Activated CD4-positive, alpha-beta T cell treated with anti-CD3 and anti-CD28 coated beads for 4 hours (primary cell): ENCODE measurements at places on chromosomes 1 and 21.

GRCh38 chr1:200224315-200224714 is 185.5 kb downstream of the ZNF281 start:
- no peak for DNase-seq

GRCh38 chr1:52842643-52843310 is at the start of gene ZYG11A:
Gene ZYG11A, plus strand, starts transcription at chr1:52842760. Its CDS starts 124 bp downstream, at chr1:52842884.
- DNase-seq, result peak; percentile 53

DNA sequence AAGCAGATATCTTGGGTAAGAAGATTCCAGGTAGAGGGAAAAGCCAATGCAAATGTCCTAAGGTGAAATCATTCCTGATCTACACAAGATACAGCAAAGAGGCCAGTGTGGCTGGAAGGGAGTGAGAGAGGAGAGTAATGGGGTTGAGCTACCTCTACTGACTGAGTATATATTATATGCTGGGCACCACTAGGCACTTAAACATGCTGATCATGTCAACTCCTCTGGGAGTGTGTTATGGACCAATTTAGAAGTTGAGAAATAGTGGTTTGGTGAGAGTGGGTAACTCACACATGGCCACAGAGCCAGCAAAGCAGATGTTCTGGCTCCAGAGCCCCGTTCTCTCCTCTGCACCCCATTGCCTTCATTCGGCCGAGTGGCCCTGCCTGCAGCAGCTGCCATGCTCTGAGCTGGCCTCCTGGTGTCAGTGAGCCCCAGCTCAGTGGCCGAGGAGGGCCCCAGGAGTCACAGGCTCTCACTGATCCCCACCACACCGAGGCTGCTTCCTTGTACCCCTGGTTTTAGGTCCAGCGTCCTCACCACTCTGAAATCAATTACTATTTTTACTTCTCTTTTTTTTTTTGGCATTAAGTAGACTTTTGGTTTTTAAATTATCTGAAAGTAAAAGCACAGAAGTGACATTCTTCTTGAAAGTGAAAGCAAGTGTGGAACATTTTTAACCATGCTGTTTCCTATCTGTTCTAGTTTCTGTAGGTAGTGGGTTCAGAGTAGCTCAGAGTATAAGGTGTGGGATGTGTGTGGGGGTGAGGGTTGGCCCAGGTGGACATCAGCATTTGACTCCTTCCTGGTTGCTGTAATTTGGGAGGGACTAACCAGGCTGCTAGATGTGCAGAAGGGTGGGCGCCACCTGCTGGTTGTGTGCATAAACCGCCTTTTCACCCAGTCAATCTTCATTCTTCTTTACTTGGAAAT is 45.8 kb upstream of the CRNN start:
- peak; percentile 71 for DNase-seq

DNA sequence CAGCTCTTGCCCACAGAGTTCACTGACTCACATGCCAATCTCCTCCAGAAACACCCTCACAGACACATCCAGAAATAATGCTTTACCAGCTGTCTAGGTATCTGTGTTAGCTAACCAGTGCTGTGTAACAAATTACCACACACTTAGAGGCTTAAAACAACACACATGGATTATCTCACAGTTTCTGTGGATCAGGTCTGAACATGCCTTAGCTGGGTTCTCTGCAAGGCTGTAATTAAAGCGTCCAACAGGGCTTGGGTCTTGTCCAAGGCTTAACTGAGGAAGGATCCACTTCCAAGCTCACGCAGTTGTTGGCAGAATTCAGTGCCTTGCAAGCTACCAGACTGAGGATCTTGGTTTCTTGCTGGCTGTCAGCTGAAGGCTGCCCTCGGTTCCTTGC is 92.5 kb upstream of the RGS4 start:
- no peak for DNase-seq

DNA sequence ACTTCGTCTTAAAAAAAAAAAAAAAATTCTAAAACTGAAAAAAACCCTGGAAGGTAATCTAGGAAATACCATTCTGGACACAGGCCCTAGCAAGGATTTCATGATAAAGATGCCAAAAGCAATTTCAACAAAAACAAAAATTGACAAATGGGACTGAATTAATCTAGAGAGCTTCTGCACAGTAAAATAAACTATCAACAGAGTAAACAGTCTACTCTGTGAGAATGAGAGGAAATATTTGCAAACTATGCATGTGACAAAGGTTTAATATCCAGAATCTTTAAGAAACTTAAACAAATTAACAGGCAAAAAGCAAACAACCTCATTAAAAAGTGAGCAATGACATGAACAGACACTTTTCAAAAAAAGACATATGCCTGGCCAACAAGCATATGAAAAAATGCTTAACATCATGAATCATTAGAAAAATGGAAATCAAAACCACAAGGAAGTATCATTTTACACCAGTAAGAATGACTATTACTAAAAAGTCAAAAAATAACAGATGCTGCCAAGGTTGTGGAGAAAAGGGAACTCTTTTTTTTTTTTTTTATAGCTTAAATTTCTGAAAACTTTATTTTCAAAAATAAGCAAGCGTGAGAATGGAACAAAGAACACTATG is 29.4 kb upstream of the RNPC3 start:
- no peak for DNase-seq

DNA sequence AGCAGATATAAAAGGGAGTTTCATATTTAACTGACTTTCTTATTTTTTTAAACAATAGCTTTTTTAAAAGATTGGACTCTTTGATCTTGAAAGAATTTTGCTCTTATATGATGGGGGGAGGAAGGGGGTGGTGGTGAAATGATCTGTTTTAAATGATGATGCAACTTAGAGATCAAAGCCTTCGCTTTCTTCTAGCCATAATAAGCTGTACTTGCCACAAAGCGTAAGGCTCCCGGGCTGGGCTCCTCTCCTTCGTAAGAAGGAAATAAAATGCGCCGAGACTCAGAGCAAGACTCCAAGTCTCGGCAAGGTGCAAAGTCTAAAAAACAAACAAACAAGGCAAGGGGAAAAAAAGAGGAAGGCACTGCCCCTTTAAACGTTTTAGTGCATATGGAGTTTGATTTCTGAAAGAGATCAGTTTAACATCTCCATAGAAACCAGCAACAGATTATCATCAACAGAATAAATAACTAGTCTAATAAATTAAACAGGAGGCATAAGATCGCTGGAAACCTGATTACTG is 3.3 kb downstream of the CASZ1 start:
- no peak for DNase-seq

DNA sequence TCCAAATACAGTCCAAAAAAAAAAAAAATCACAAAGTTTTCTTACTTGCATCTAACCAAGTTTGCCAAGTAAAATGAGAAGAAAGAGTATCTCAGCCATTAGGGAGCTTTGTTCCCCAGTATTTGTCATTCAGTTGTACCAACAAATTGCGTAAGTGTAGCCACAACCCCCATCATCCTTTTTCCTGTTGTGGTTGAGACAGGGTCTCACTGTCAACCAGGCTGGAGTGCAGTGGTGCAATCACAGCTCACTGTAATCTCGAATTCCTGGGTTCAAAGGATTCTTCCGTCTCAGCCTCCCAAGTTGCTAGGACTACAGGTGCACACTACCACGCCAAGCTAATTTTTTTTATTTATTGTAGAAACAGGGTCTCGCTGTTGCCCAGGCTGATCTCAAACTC is 9.5 kb downstream of the STX6 start:
- DNase-seq, result no peak

DNA sequence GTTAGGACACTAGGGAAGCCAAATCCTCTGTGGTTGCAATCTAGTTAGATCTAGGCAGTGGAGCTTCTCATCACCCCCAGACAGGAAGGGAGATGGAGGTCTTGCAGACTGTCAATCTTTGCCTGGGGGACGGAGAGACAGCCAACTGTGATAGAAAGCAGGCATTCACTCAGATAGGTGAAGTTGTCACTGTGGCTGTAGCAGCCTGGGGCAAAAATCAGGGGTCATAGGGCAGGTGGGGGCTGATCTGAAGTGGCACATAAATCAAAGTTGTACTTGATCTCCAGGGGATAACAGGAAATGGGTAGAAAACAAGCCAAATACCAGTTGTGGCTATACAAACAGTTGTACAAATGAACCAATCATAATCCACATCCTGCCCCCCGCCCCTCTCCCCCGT is 620.9 kb upstream of the USP24 start:
- no peak for DNase-seq

- DNase-seq, result peak; percentile 46
Observed at GRCh38 chr1:37930246-37931101, 16.4 kb downstream of the INPP5B start.

DNA sequence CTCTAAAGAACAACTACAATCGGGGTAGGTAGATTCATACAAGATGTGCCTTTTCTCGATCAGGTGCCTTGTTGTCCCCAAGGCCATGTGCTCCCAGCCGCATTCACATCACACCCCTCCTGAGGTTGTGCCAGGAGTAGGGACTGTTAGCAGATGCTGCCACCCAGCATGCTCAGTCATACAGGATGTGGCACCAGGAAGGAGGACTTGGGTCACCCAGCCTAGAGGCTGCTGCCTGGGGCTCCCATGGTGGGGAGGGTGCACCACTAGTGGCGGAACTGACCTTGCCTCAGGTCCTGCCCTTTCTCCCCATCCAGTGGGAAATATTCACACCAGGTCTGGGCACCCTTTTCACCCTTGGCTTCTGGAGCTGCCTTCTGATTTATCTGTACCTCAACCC is 8.3 kb downstream of the TEX35 start:
- DNase-seq, result no peak

GRCh38 chr21:43727519-43728153 is 8.7 kb downstream of the PDXK start:
- DNase-seq, result no peak

DNA sequence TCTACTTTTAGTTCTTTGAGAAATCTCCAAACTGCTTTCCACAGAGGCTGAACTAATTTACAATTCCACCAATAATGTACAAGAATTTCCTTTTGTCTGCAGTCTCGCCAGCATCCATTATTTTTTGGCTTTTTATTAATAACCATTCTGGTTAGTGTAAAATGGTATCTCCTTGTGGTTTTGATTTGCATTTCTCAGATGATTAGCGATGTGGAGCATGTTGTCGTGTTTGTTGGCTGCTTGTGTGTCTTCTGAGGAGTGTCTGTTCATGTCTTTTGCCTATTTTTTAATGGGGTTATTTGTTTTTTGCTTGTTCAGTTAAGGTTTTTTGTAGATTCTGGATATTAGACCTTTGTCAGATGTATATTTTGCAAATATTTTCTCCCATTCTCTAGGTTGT is 131.5 kb downstream of the MAST2 start:
- no peak for DNase-seq

DNA sequence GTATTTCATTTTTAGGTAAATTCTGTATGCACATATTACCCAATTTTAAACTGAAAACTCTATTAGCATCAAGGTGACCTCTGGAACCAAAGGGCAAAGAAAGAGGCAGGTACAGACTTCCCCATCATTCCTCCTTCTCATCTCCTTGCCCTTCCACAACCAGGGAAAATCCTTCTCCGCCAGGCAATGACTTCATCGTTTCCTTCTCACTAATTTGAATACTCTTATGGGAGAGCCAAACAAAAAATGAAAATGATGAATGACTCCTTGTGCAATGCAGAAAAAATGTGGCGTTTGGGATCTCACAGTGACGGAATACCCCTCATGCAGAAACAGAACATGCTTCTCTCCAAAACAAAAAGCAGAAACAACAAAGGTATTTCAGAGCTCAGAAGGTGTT is 83.7 kb downstream of the HLCS start:
- no peak for DNase-seq

GRCh38 chr1:43912607-43913006 is 21.0 kb upstream of the ARTN start:
- DNase-seq, result no peak

DNA sequence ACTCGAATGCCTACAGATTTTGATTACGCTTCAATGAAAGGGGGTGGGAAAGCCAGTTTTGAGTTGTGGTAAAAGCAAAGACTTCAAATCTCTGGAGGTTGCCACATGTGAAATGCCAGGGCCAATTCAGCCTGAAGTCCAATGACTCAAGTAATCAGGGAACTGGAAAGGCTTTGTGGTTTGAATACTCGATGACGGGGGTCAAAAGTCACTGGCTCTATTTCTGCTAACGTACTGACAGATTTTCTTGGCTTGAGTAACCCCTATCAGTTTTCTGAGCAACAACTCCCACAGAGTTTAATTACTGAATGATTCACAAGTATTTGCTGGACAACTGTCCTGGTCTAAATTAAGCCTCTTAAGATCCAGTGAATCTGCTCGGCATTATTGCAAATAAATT is 152.2 kb downstream of the SIPA1L2 start:
- no peak for DNase-seq

DNA sequence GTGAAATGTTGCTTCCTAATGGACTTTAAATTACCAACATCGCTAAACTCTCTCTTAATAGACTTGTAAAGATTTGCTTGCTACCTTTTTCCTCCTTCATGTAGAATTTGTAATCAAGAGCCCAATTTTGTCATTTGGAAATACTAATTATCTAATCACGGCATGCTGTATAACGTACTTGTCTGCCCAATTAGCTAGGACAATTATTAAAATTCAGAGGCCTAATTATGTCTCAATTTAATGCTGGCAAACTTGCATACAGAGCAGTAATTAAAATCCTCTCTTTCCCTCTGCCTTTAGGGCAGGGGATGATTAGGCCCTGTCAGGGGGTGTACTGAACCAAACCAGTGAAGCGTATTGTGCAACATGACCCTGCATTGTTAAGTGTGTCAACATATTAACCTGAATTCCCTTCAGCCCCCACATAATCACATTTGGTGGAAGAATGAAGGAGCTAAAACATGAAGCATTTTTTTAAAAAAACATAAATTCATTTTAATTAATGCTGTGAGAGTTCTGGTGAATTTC is 137.4 kb upstream of the BARHL2 start:
- DNase-seq, result no peak

DNA sequence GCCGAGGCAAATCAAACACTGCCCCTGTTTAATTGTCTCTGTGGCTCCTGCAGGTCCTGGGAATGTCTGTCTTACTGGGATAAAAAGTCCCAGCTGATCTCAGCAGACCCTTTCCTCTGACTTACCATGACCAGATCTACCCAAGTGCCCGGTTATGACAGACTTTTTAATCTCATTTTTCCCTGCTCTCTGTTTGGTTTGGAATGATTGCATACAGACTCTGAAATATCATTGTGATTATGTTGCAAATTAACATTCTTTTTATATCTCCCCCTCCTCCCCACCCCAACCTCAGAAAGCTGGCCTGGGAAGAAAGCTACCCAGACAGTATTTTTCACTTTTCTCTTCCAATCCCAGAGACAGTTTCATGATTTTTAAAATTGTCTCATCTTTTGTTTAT is 16.3 kb downstream of the RAB7B start:
- no peak for DNase-seq

DNA sequence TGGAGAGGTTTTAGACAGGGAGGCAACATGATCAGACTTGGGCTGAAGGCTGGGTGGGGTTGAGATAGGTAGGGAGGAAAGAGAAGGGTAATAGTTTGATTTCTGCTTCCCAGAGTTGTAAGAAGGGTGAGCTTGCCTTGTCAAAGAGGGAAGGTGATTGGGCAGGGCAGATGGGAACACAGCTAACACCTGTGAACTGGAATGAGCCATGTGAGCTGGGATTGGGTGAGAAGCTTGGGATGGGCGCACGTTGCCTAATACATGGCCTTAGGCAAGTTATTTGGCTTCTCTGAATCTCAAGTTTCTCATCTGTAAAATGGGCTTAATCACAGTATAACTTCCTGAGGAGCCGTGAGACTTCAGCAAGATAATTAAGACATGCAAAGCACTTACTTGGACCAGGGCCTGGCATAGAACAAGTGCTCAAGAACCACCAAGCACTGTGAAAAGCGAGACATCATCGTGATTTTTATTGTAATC is 33.8 kb upstream of the ID3 start:
- no peak for DNase-seq
